ENCODE measurements at places on chromosomes 4 and X.

DNA sequence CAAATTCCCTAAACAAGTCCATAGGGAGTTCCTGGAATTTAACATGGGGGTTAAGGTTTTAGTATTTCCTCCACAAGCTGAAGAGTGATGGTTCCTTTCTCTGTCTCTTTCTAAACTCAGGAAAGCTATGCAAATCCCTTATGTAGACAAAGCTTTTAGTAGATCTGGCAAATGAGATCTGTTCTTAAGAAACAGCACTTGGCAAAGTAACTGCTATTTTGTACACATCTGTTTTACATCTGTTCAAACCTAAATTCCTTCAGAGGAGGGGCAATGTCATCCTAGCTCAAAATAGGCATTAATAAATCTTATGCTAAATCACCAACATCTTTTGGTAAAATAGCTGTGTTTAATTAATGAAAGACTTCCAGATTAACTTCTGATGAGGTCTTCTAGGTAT, 137.8 kb upstream of the TBC1D9 start:
- no peak for DNase-seq

GRCh38 chr4:186839122-186840037, 115.7 kb upstream of the FAT1 start:
- DNase-seq: no peak

DNA sequence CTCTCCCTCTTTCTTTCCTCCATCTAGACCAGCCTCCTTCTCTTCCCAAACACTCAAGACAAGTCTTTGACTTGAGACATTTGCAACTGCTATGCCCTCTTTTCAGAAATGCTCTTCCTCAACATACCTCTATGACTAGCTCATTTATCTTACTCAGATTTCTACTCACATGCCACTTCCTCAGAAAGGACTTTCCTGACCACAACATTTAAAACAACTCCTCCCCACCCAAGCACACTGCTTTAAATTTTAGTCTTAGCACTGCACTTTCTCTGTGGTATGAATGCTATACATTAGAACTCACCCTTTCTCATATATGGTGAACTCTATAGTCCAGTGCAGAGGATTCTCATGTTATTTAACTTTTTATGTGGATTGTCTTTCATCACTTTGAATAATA, 28.4 kb upstream of the SULT1E1 start:
- DNase-seq: no peak

DNA sequence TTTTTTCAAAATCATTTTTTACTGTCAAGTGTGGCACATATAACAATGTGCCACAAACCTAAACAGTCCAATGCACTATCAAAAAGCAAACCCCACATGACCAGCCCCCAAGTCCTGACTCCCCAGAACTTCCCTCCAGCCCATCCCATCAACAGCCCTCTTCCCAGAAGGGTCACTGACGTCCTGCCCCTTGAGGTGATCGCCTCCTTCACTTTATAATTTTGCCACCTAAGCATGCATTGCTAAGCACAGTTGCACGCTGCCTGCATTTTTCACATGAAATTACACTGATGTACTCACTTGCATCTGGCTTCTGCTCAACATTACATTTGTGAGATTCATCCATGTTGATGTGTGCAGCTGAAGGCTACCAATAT, 42.5 kb downstream of the HTRA3 start:
- DNase-seq: no peak

GRCh38 chrX:22366166-22366702, 93.5 kb downstream of the CBLL2 start:
- no peak for DNase-seq

- DNase-seq: no peak
Measured at GRCh38 chr4:127484117-127484516, 148.6 kb upstream of the INTU start.

- DNase-seq: no peak
Measured at GRCh38 chr4:113674733-113675132, 86.8 kb downstream of the CAMK2D start.

DNA sequence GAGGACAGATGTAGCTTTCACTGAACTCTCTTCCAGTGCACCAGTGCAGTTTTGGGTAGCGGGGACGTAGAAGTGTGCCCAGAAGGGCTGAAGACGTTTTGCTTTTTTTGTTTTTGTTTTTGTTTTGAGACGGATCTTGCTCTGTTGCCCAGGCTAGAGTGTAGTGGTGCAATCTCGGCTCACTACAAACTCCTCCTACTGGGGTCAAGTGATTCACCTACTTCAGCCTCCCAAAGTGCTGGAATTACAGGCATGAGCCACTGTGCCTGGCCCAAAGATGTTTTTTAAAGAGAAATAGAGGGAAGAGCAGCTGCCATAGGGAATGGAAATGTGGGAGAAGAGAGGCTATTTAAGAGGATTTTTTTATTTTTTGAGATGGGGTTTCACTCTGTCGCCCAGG, 74.4 kb upstream of the ACSL1 start:
- DNase-seq: no peak

DNA sequence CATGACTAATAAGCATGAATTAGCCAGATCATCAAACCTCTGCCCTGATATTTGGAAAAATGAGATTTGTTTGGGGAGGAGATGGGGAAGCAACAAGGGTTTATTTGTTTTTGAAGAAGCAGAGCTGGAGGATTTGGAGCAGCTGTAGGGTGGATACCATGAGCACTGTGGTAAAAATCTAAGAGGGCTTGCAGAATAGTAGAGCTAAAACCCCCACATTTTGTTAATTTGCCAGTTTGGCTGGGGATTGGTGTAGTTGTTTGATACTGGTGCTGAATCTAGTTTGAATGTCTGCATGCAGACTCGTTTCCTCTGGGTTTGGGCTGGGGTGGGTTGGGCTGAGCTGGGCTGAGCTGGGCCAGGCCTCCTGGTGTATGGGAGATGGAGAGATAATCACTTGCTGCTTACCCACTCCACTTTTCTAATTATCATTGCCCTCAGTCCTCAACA, 43.7 kb downstream of the SMAD1 start:
- DNase-seq: no peak

GRCh38 chr4:145420595-145421214, 60.9 kb upstream of the SMAD1 start:
- no peak for DNase-seq
